Progenitor cell of endocrine pancreas (in vitro differentiated cells): ENCODE measurements at places on chromosomes 11 and 22.

- DNase-seq = no peak
Observed at GRCh38 chr11:70383664-70384565, 14.4 kb upstream of the CTTN start.

- DNase-seq = no peak
Observed at GRCh38 chr11:24312464-24313238, 184.2 kb upstream of the LUZP2 start.

DNA sequence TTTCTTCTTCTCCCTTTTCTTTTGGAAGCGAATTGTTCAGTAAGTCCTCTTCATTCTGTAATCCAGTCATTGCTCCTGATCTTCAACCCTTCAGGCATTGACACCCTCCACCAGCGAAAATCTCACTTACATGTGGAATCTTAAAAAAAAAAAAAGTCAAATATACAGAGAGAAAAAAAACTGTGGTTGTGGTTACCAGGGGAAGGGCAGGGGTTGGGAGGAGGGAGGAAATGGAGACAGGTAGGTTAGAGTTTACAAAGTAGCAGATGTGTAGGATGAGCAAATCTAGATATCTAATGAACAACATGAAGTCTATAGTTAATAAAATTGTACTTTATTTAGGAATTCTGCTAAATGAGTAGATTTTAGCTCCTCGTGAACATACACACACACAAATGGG lies 17.7 kb upstream of the TMEM123 start:
- no peak for DNase-seq

DNA sequence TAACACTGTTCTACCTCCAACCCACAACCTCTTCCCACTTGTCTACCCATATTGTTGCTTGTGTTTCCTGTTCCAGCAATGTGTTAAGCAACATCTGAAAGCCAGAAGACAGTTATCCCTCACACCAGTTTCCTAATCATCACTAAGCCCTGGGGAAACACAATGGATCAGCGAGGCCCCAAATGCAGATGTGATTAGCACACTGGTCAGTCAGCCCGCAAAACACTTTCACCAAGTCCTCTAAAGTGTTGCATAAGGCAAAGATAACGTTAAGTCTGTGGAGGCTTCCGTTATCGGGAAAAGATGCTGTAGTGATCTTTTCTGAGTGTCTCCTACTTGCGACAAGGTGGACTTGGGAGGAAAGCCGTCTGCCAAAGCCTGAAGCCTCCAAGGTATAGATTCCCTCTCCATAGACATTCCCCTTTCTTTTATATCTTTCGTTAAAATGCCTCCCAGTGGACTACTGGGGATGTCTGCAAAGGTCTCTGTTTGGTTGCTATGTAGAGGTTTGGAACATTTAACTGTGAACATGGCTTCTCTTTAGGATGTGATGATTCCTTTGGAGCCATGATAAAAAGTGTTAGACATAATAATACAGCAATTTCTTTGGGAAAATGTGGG lies at the start of gene MS4A3:
Gene MS4A3, plus strand, starts transcription at position 317 of the 621 bp plus-strand sequence. CDS start 4,496 bp downstream, outside the sequence.
- DNase-seq = no peak

DNA sequence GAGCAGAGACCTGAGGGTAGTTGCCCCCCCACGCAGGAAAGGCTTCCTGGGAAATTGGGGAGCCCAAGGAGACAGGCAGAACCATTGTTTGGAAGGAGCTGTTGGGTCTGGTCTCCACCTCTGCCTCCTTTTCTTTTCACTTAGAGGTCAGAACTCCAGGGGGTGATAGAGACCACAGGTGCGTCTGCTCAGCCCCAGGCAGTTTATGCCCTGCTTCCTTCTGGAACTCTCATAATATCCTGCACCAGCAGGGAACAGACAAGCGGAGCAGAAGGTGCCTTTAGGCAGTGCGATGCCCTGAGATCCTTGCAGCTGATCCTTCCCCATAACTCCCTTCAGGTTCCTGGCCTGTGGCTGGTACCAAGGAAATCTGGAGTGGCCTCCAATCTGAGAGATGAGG lies 120.2 kb downstream of the NECTIN1 start:
- no peak for DNase-seq

DNA sequence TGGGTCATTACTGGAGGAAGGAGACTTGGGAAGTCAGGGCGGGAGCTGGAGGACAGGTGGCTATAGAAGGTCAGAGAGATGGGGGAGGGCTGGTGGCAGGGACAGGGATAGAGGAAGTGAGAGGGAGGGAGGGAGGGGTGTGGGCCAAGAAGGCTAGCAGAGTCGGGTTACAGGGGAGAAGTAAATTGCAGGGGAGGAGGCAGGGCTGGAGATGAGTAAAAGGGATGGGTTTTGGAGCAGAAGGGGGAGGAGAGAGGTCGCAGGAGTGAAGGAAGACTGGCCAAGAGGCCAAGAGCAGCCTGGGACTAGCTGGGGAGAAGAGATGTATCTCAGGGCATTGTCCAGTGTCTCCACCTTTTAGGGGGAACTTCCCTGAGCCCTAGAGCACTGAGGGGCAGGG lies 33.0 kb downstream of the LRRC10B start:
- DNase-seq = no peak

- DNase-seq = no peak
Observed at GRCh38 chr22:24434471-24435322, 7.3 kb downstream of the ADORA2A start.

DNA sequence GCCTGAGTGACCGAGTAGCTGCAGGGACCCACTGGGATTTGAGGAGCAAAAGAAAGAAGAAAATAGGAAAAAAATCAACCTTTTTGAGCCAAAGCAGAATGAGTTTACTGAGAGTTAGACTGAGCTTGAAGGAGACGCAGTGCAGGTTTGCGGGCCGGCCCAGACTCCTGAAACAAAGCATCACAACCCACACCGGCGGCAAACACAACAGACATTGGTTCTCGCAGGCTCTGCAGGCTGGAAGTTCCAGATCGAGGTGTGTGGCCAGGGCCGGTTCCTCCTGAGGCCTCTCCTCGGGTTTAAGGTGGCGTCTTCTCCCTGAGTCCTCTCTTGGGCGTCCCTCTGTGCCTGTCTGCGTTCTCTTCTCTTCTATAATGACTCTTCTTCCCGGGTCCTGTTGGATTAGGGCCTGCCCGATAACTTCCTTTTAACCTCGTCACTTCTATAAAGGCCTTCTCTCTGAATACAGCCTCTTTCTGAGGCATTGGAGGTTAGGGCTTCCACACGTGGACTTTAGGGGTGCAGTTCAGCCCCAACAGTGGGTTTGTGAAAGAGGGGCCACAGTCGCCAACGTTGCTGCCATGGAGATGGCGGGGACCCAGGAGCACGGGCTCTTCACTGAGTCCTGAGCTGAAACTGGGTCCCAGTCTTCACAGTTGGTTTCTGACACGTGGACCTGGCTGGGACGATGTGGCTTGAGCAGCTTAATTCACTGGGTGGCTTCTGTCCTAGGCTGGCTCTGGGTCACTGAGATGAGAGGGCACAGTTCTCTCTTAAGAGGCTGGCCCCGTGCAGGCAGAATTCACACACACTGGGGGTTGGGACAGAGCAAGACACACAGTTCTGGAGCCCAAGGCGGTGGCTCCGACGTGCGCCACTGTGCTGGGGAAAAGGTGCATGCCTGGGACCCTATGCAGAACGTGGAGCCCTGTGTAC lies 1047.7 kb downstream of the BRD1 start:
- no peak for DNase-seq

DNA sequence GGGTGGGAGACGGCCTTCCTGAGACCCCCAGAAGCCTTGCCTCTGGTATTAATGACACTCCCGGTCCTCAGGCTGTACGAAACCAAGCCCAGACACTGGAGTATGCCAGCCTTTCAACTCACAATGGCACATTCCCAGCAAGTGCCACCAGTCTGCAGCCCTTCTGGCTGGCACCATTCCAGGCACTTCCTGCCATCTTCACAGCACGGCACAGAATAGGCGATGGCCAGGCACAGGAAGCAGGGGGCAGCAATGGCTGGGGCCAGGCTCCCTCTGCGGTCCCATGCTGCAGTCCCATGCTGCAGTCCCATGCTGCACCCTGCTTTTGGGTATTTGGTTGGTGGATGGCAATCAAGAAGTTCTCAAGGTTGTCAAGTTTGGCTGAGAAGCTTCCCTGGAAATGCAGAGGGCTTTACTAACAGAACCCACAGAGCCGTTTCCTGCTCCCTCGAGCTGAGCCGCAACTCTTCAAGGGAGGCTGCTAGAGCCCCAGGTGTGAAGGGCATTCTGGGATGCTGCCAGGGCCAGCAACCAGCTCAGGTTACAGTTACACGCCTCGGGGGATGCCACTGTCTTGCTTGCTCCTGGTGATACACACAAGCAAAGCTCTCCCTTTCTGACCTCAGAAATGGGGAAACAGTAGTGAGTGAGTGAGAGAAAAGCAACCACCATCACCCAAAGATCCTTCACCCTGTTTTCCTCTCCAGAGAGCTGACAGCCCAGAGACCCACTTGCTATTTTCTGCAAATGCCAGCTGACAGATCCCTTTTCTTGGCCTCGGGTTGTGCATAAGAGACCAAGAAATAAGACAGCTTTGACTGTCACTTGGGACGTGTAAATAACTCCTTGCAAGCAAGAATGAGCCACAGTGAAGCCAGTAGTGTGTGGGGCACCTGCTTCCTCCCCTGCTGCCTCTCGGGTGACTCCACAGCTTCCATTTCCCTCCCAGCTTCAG lies 23.9 kb downstream of the LRFN4 start:
- DNase-seq = no peak

DNA sequence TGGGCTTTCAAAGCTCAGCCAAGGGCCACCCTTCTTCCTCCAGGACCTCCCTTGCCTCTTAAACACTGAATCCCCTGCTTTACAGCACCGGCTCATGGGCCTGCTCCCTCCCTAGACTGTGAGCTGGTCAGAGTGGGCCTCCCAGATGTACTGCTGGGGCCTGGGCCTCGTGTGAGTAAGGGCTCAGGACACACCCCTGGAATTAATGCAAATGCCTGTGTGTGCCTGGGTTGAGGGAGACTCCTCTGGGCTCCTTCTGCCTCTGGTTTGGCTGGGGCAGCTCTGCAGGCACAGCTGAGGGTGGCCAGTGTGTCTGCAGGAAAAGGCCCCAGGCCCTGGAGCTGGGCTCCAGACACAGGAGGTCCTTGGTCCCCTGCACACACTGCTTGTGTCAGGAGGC lies 24.2 kb downstream of the ALX4 start:
- DNase-seq = no peak

DNA sequence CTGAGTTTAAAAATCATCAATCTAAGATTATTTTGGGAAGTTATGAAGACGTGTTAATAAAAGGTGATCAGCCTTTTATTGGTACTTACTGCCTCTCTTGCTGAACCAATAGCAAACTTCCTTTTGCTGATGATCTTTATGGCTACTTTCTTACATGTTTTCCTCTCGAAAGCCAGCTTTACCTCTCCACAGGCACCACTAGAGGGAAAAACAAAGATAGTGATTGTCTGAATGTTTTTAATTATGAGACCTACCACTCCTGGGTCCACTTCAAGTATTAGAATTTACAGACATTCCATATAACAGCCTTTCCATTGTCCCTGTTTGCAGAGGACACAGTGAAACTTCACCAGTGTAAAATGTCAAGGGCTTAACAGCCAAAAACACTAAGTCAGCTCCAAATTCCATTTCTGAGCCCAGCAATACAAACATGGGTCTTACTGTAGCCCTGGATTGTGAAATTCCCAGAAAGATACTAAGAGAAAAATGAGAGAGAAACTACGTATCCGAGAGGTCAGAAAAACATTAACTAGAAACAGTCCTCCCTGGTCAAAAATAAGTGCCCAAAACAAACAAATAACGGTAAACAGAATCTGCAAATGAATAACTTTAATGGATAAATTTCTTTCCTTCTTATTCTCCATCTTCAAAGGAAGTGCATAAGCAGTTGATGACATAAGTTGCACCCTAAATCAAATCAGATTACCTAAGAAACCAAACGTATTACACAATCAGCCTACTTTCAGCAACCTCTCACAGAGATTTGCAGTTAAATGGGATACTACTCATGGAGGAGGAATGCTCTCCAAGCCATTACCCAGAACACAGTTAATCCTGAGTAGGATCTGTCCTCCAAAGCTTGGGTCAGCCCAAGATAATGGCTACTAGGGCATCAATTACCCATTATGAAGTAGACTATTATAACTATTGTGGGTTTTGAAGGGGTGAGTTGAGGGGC lies 29.5 kb downstream of the CHEK2 start:
- DNase-seq = no peak

DNA sequence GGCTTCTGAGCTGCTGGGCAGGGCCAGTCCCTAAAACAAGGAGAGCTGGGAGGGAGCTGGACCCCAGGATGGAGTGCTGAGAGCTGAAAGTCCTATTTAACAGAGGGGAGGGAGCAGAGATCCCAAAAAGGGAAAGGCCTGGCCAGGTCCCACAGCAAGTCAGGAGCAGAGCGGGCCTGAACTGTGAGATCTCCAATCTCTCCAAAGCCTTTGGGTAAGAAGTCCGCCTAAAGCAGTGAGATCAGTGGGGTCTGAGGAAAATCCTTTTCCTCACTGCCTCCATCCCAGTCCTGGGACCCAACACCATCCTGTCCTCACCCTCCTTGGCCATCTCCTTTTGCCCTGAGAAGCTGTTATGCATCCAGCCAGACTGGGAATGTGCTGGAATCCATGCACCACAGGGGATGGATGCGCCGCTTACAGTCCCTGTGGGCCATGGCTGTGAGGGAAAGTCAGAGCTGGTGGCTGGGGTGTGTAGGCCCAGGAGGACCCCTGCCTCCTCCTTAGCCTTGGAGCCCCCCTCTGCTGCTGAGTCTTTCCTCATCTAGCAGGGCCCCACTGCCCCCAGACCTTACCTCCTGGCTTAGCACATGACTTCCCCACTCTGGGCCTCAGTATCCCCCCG lies 8.6 kb downstream of the LRRC75B start:
- no peak for DNase-seq

DNA sequence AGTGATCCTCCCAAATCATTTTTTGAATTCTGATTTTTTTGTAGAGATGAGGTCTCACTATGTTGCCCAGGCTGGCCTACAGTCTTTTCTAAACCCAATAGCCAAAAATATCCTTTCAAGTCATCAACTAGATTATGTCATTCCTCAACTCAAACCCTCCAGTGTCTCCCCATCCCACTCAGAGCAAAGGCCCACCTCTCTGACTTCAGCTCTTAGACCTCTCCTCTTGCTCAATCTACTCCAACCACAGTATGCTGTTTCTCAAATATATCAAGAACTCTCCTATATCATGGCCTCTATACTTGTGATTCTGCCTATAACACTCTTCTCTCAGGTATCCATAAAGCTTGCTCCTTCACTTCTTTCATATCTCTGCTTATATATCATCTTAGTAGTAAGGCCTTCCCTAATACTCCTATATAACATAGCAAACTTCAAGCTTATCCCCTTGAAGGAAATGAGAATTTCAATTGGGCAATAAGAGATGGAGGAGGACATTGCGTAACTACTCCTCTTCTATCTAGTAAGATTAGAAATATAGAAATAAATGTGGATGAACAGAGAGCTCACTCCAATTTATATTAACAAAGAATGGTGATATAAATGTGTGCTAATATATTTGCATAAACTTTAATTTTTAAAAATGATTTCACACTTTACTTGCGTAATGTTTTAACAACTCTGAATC lies 24.5 kb downstream of the DLG2 start:
- no peak for DNase-seq

DNA sequence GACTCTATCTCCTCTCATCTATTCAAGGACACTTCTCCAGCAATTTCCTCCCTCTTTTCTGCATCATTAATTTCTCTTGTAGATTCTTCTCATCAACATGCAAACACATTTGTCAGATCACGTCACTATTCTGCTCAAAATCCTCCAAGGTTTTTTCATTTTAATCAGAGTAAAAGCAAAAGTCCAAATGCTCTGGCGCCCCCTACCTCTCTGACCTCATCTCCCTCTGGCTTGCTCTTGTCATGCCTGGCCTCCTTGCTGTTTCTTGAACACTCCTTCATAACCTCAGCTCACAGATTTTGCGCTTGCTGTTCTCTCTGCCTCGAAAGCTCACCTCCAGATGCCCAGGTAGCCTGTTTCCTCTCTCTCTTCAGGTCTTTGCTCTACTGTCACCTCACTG lies 22.4 kb downstream of the RTCB start:
- DNase-seq = no peak
